ENCODE measurements at places on chromosomes 16 and 17.
A peak's percentile ranks its signal among the peaks of the same experiment; 100 is the strongest.

DNA sequence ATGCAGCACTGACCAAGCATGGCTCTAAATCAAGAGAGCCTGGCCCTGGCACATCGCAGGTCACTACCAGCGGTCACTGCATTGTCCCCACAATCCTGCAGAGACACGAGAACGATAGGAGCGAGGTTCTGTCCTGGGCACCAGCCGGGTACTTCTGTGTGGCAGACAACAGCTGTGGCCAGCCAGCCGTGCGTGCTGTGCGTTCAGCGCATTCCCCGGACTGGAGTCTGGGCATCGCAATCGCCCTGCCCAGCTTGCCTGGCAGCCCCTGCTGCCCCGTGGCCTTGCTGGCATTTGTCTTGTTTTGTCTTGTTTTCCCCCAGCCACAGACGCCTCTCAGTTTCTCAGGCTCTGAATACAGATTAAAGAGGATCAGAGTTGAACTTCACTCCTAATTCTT, 33.9 kb downstream of the COTL1 start:
- DNase-seq, result no peak

DNA sequence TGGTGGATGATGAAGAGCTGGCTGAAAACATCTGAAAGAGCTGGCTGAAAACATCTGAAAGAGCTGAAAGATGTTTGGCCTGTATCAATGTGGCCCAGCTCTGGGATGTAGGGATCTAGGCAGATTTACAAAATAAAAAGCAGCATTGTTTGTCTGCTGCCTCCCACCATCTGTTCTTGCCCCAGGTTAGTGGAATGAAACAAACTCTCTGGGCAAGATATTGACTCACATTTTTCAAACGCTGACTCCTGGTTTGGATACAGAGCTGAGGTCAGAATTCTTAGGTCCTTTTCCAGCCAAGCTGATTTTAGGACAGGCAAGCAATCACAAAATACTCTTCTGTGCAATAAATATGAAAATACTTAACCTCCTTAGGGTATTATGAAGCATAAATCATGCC, 139.0 kb downstream of the STX8 start:
- no peak for DNase-seq

DNA sequence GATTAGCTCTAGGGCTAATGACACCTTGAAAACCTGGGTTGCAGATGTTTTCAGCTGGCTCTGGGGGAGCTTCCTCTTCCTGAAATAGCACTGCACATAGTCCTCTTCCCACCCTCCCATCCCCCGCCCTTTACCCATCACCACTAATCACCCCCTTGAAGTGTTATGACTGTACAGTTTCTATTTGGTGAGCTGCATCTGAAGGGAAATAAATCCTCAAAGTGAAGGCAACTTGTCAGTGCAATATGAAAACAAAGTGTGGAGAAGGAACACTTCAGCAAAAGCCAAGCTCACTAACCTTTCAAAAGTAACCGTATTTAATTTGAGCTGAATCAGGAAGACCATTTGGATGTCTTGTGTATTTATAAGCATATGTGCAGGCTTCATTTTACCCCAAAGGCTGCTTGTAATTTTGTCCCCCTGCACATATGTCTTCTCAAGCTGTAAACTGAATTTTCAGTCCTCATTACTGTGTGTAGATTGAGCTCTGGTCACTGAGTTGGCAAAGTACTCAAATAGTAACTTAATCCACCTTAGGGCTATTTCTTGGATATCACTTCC, 44.1 kb upstream of the CA10 start:
- no peak for DNase-seq

DNA sequence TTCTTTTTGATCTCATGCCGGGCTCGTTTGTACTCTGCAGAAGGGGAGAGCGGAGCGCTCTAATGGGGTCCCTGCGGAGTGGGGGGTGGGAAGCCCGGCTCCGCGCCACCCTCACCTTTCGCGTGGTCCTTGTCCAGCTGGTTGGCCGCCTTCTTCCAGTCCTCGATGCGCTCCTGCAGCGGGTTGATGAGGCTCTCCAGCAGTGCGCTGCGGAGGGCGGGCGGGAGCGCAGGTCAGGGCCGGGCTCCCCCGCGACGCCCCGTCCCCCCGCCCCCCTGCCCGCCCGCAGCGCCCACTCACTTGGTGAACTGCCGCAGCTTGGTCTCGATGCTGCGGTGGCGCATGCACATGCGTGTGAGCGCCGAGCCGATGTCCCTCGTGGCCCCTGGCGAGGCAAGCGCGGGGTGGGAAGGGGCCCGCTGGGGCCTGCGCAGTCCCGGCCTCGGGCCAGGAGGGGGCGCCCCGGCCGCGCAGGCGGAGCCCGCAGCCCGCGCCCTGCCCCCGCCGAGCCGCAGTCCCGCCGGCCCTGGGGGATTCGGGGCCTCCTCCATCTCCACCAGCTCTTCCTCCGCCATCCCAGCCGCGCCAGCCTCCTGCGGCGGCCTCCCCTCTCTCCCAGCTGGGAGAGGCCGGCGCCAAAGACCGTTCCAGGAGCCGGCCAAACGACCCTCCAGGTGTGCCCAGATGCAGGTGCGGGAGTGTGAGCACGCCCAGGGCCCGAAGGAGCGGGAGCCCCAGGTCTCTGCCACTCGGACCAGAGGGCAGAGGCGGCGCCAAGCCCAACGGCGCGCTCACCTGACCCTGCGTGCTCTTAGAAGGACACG, 6.0 kb downstream of the MTSS2 start:
- DNase-seq, result no peak

- DNase-seq, result no peak
Observed at GRCh38 chr16:10182222-10183053, at the start of gene GRIN2A. TSS of gene GRIN2A (minus strand) at chr16:10182428. CDS start at chr16:10180411, 2,017 bp downstream.

- no peak for DNase-seq
Observed at GRCh38 chr17:83148317-83149028, 69.1 kb downstream of the METRNL start.

DNA sequence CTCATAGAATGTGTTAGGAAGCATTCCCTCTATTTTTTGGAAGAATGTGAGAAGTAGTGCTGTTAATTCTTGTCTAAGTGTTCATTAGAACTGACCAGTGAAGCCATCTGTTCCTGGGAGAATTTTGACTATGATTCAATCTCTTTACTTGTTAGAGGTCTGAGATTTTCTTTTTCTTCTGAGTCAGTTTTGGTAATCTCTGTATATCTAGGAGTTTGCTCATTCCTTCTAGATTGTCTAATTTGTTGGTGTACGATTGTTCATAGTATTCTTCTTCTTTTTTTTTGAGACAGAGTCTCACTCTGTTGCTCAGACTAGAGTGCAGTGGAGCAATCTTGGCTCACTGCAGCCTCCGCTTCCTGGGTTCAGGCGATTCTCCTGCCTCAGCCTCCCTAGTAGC, 20.4 kb downstream of the NFATC3 start:
- no peak for DNase-seq

- DNase-seq, result no peak
Observed at GRCh38 chr17:71846561-71847110, 274.2 kb upstream of the SOX9 start.

DNA sequence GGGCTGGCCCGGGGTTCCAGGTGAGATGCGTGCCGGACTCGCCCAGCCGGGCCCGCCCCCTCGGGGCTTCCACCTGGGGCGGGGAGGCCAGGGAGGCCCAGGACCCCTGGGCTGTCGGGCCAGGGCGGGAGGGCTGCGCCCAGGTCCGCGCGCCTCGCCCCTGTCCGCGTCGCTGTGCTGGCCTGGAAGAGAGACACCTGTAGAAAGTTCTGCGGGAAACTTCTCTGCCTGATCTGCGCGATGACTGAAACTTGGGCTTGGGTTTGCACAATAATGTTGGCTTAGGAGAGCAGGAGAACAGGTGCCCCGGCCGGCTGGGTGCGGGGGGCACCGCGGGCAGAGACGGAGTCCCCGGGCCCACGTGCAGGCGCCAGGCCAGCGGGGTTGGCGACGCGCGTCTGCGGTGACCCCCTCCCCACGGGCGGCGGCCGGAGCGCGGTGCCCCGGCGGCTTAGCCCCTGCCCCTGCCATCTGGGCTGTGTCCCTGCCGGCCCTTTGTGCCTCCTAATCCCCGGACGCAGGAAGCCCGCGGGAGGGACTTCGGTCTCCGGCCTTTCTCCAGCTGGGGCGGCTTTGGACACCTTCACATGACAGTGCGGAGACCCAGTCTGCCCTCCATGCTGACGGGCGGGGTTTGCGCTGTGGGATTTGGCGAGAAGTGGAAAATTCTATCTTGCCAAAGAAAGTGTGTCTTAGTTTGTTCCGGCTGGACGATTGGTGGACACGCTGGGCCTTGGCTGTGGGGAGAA, 483 bp downstream of the LLGL2 start:
- DNase-seq, result no peak

- peak; percentile 65 for DNase-seq
Observed at GRCh38 chr16:4272114-4272956, 488 bp downstream of the TFAP4 start.

GRCh38 chr16:76656994-76657393, 379.8 kb downstream of the CNTNAP4 start:
- DNase-seq, result no peak

DNA sequence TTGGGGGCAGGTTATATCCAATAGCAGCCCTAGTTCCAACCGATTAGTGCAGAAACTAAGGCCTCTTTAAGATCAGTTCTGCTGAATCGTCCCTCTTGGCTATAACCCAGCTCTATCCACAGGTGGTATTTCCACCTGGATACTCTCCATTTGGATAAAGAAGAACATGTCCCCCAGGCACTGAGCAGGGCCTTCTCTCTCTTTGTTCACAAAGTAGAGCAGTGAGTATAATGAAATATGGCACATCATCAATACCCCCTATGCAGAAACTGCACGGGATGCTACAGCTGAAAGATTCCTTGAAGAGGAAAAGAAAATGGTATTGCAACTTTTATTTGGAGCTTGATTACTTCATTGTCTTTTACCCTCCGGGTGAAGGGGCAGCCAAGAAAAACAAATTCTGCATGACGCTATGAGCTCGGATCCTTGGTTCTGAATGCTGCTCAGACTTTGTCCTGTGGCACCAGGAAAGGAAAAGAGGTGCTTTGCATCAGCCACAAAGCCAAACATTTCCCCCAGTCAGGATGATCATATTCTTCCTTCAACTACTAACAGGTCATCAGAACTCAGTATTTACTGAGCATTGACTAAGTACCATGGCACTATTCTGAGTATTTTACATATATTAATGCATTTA, 399.7 kb downstream of the NPIPA8 start:
- no peak for DNase-seq

- peak; percentile 47 for DNase-seq
Observed at GRCh38 chr17:40076591-40076990, 13.8 kb downstream of the THRA start.

DNA sequence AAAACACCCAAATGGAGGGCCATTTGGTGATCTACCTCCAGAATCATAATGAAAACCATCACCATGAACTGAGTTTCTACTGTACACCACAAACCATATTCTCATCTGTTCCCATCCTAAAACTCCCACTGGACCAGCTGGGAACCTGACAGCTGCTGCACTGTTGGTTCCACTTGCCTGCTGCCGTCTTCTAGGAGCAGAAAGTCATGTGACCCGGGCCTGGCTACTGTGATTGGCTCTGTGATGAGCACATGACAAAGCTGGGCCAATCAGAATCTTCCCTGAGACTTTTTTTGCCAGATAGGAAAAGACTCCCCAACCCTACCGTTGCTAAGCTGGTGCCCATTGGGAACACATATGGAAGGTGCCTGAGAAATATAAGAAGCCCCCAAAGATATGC, 264.2 kb downstream of the MRTFB start:
- no peak for DNase-seq

DNA sequence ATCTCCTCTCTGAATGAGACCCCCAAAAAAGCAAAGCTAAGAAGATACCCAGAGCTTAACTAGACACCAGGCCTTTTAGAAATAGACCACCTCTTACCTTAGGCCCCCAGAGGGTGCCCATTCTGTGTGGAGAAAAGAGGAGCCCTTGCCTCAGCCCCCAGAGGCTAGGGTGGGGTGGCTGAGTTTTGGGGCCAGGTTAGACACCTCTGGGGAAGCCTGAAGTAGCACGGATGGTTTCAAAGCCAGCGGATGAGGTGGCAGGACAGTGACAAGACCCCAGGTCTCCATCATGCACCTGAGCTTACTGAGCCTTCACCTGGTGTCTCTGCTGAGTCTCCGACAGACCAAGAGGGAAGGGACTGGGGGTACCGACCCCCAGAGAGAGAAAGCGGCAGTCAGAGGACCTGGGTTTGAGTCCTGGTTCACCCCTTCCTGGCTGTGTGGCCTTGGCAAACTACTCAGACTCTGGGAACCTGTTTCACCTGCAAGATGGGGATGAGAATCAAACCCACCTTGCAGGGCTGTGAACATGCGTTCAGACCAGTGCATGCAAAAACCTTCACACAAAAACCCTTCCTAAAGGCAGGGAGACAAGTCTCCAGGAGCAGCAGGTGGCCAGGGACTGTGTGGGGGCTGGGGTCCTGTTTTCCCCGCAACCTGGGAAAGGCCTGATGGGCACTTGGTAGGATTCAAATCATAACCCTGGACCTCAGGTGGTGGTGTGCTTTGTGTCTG, 7.7 kb downstream of the SCGB1C2 start:
- no peak for DNase-seq

- DNase-seq, result no peak
Observed at GRCh38 chr17:57685499-57686132, 59.5 kb downstream of the CCDC182 start.

DNA sequence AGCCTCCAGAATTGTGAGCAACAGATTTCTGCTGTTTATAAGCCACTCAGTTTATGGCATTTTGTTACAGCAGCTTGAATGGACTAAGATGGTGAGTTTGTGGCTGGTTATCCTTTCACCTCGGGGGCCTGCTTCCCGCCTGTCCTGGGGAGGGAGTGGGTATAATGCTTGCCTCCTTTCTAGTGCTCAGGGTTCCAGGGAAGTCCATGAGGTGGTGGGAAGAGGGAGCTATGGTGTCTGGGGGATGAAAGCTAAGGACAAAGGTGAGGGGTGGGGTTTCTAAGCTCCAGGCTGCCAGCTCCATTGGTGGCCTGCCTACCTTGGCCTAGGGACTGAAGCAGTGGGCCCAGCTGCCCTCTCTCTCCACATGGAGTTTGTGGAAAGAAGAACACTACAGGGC, 50.2 kb upstream of the SDK2 start:
- no peak for DNase-seq

- no peak for DNase-seq
Observed at GRCh38 chr17:38498353-38498752, 70.1 kb downstream of the ARHGAP23 start.

DNA sequence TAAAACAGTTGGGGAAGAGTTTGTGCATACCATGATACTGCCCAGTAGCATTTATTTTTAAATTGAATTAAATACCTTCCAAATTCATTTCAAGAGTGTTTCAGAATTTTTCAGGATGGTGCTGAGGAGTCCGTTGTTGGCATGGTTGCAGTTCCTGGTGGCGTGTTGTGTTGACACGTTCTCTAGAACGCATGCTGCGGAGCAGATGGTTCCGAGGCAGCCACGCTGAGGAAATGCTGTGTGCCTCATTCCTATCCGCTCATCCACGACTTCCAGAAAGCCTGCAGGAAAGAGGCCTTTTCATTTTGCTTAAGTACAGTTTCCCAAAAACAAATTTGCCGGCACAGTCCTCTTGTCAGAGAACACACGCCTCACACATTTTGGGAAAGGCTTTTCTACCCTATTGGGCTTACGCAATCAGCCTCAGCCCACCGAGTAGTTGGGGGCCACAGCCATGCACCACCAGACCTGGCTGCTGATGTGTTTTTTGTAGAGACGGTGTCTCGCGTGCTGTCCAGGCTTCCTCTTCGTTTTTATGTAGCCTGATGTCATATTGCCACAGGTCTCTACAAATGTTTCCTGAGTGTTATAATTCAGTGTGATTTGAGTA, 32.1 kb upstream of the IL17C start:
- no peak for DNase-seq
